ENCODE measurements at places on chromosomes 1 and 21.

- H3K4me1 ChIP-seq: no peaks in the 10 kb centered on the region
- DNase-seq: no peak
- H3K36me3 ChIP-seq: no peaks in the 10 kb centered on the region
- no peak overlapping the region for H3K4me3 ChIP-seq
- H3K27me3 ChIP-seq: no peaks in the 10 kb centered on the region
Observed at GRCh38 chr1:214670098-214670497, 67.1 kb downstream of the CENPF start.

DNA sequence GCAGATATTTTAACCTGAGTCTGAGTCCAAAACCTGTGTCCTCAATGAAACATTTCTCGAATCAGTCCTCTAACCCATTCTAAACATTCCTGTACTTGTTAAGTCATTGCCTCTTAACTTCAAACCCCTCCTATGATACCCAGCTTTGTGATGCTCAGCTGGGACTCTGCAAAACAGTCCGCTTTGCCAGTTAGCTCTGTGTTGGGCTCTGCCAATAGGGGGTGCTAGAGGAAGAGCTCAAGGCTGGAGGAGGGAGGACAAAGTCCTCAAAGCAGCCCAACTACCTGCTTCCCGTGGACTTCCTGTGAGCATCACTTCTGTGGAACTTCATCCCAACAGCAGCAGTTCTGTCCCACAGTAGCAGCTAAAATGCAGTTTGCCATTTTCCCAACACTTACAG lies 38.1 kb upstream of the SYT14 start:
- H3K27me3 ChIP-seq: no peaks in the 10 kb centered on the region
- H3K36me3 ChIP-seq: no peaks in the 10 kb centered on the region
- H3K27ac ChIP-seq: no peak overlapping the region
- DNase-seq: no peak
- H3K4me1 ChIP-seq: no peaks in the 10 kb centered on the region
- no peak overlapping the region for H3K4me3 ChIP-seq

DNA sequence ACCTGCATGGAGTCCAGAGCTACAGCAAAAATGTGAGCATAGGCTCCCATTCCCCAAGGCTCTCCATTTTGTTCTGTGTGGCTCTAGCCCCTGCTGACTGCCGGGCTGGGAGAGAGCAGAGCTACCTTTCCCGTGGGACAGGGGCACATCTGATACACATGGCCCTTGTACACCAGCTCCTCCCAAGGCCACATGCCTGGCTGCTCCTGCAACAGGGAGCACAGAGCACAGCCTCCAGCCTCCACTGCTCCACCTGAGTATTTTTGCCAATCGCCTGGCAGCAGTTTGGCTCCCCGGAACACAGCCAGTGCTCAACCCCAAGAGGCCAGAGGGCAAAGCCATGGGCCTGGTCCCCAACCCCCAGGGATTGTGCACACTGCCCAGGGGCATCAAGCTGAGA lies 146.5 kb downstream of the CHD1L start:
- H3K27me3 ChIP-seq: peaks cover 6% of the 10 kb centered on the region
- H3K27ac ChIP-seq: no peak overlapping the region
- no peaks in the 10 kb centered on the region for H3K4me1 ChIP-seq

GRCh38 chr1:186848509-186849130 lies 19.9 kb downstream of the PLA2G4A start:
- H3K4me1 ChIP-seq: no peaks in the 10 kb centered on the region
- no peaks in the 10 kb centered on the region for H3K27me3 ChIP-seq
- DNase-seq: no peak

DNA sequence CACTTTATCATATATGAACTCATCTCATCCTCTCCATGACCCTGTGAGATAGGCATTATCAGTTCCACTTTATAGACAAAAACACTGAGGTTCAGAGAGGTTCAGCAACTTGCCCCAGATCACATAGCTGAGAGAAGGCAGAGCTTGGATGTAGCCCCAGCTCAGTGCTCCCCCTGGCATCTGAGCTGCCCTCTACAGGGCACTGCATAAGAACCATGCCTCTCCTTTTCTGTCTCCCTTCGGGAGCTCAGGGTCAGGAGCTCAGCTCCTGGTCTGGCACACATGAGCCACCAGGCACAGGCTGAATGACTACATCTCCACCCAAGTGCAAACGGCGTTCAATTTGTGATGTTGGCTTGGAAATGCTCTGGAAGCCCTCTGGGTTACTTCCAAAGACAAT lies 16.9 kb downstream of the RAB7B start:
- no peaks in the 10 kb centered on the region for H3K4me1 ChIP-seq
- H3K36me3 ChIP-seq: no peaks in the 10 kb centered on the region
- H3K4me3 ChIP-seq: no peak overlapping the region
- no peaks in the 10 kb centered on the region for H3K27me3 ChIP-seq
- DNase-seq: no peak

DNA sequence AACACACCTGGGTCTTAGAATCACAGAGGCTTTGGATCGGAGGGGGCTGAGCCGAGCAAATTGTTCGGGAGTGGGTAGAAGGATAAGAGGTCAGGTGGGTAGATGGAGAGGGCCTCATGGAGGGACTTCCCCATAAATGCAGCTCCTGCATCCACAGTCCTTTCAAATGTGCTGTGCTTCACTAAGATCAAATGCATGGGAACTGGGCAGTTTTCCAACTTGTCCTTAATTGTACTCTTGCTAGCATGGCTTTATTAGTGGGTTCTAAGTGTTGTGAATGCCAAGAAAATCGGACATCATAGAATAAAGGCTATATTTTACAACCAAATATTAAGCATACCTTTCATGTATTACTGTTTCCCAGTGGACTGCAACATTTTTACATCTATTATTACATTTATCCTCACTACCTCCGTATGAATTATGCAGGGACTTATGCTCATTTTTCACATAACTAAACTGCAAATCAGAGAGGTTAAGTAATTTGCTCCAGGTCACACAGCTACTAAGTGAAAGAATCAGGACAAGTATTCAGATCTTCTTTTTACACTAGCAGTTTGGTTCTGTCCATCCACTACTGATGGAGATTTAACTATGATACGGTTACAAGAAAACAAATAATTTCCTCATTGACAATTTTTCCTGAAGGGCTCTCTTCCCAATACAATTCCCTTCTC lies 174.5 kb upstream of the RUNX1 start:
- H3K27me3 ChIP-seq: no peaks in the 10 kb centered on the region
- DNase-seq: no peak
- H3K4me1 ChIP-seq: peaks cover 37% of the 10 kb centered on the region
- H3K36me3 ChIP-seq: no peaks in the 10 kb centered on the region
- H3K4me3 ChIP-seq: no peak overlapping the region

DNA sequence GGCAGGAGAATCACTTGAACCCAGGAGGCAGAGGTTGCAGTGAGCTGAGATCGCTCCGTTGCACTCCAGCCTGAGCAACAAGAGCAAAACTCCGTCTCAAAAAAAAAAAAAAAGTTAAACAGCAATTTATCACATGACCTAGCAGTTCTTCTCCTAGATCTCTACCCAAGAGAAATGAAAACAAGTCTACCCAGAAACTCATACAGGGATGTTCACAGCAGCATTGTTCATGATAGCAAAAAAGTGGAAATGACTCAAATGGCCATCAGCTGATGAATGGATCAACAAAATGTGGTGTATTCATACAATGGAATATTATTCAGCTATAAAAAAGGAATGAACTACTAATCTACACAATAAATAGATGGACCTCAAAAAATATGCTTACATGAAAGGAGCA lies 12.2 kb upstream of the ID3 start:
- H3K4me1 ChIP-seq: peaks cover 13% of the 10 kb centered on the region
- no peak overlapping the region for H3K27ac ChIP-seq
- no peak for DNase-seq
- peaks cover 13% of the 10 kb centered on the region for H3K27me3 ChIP-seq
- no peak overlapping the region for H3K4me3 ChIP-seq
- no peaks in the 10 kb centered on the region for H3K36me3 ChIP-seq

- no peak overlapping the region for H3K4me3 ChIP-seq
- no peak for DNase-seq
- peaks cover 27% of the 10 kb centered on the region for H3K4me1 ChIP-seq
- H3K27ac ChIP-seq: peak overlapping the region; percentile 92
- H3K27me3 ChIP-seq: no peaks in the 10 kb centered on the region
- H3K36me3 ChIP-seq: peaks cover 26% of the 10 kb centered on the region
Observed at GRCh38 chr1:44777547-44777946, 2.2 kb downstream of the RPS8 start.

GRCh38 chr1:37143800-37144199 lies 109.5 kb upstream of the GRIK3 start:
- DNase-seq: no peak
- no peaks in the 10 kb centered on the region for H3K36me3 ChIP-seq
- no peak overlapping the region for H3K4me3 ChIP-seq

- H3K4me1 ChIP-seq: no peaks in the 10 kb centered on the region
- H3K4me3 ChIP-seq: no peak overlapping the region
- no peaks in the 10 kb centered on the region for H3K36me3 ChIP-seq
- H3K27me3 ChIP-seq: no peaks in the 10 kb centered on the region
- no peak overlapping the region for H3K27ac ChIP-seq
Observed at GRCh38 chr1:59163268-59164092, 133.4 kb upstream of the FGGY start.

DNA sequence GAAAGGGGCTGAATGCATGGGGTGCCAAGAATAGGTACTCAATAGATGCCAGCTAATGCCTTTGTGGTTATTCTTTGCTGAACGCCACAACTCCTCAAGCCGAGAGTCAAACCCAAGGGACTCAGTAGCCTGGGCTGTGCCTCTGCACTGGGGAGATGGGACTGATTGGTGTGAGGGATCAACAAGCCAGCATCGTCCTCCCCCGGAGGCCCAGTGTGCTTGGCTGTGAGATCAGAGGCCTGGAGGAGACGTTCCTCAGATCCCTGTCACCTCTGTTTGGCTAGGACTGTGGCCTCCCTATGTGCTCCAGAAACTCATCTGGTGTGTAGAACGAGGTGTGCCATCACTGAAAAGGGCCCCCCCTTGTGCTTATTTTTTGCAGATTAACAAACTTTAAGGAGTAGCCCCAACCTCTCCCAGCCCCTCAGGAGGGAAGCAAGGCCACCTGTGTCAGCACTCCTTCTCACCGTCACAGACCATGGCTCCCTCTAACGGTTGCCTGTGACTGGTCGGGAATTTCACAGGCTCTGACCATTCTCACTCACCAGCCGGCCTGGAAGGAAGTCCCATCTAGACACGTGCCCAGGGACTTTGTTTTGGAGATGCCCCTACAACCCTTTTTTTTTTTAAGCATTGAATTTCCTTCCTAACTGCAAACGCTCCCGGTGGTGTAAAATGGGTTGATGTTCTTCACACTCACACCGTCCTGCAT lies 194.0 kb upstream of the VAMP3 start:
- no peak overlapping the region for H3K4me3 ChIP-seq
- H3K36me3 ChIP-seq: no peaks in the 10 kb centered on the region
- no peak overlapping the region for H3K27ac ChIP-seq
- no peaks in the 10 kb centered on the region for H3K27me3 ChIP-seq

- DNase-seq: no peak
- no peak overlapping the region for H3K27ac ChIP-seq
- H3K4me1 ChIP-seq: no peaks in the 10 kb centered on the region
Observed at GRCh38 chr21:35833991-35834390, 226.3 kb downstream of the SETD4 start.

DNA sequence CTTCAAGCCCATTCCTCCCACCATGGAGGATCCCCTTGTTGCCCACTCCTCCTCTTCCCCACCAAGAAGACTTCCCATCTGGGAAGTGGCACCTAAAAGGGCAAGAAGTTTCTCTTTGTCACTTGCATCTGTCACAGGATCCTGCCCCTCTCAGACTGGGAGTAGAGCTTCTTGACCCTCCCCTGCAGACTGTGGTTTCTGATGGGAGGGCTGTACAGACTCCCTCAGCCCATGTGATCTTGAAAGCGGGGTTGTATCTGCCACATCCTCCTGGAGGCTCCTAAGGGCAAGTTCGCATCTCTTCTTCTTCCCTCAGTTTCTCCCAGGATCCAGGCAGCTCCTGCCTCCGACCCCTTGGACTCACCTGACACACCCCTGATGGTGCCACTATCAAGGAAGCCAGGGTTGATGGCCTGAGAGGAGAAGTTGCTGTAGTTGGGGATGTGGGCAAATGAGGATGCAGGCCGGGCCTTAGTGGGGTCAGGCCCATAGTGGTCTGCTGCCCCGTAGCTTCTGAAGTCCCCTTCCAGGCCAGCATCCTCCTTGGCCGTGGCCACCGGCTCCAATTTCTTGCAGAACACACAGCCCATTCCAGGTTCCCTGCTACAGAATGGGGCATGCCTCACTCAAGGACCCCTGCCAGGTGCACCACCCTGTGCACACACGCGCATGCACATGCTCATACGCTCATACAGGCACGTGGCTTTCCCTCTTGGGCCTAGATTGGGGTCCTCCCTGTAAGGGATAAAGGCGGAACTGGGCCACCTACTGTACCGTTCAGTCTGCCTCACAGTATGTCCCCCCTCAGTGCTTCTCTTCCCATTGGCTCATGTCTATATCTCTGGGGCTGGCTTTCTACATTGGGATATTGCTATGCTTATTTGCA lies 11.4 kb downstream of the FGR start:
- no peak overlapping the region for H3K27ac ChIP-seq
- peaks cover 43% of the 10 kb centered on the region for H3K4me1 ChIP-seq
- no peaks in the 10 kb centered on the region for H3K36me3 ChIP-seq
- H3K4me3 ChIP-seq: no peak overlapping the region
- no peak for DNase-seq
- H3K27me3 ChIP-seq: no peaks in the 10 kb centered on the region

Measured in CD8-positive, alpha-beta memory T cell (primary cell).